Natural killer cell (primary cell): ENCODE measurements at places on chromosomes 1 and 21. TPM values are rescaled to one million over a fixed set of nuclear protein-coding genes. Genes with fewer than 3 reads are reported as not detected.

DNA sequence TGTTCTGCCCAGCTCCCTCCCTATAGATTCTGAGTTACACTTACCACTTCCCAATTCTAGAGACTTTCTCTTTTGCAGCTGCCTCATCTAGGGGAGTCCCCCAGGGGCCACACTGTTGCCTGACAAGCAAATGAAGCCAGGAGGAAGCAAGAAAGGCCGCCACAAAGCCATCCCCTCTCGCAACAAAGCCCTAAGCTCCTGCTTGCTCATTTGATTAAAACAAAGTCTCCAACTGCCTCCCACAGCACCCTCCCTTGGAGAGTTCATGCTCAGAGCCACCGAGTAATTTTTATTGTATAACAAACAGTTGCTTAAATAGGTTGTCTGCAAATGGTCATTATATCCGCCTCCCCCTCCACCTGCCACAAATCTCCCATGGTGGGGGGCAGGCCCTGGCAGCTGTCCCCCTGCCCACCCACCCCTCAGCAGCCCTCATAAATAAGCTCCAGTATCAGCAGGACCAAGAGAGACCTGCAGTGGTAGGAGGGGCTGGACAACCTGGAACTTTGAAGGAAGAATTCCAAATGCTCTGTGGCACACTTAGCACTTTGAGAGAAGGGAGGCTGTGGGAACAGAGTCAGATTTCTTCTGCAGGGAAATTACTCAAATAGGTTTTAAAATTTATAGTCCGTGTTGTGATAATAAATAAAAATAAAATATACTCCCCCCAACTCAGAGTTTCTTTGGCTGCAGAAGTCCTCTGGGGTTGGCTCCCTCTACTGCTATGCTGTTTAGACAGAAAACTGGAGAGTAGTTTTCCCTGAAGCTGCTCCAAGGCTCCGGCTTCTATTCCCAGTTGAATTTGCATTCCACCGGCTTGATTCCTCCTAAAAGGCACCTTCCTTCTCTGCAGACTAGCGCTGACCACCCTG is 237.5 kb downstream of the TTLL7 start:
- H3K27ac ChIP-seq: no peak overlapping the region
- no peaks in the 10 kb centered on the region for H3K27me3 ChIP-seq
- H3K4me3 ChIP-seq: no peak overlapping the region
- DNase-seq: no peak
- peaks cover 3% of the 10 kb centered on the region for H3K4me1 ChIP-seq

F13B gene
- not detected for total RNA-seq

RAB25 gene
- 0.82 TPM for total RNA-seq

- no peaks in the 10 kb centered on the region for H3K36me3 ChIP-seq
- no peak overlapping the region for H3K27ac ChIP-seq
- no peak overlapping the region for H3K4me3 ChIP-seq
- DNase-seq: no peak
- no peaks in the 10 kb centered on the region for H3K27me3 ChIP-seq
These were observed 395.1 kb upstream of the VAMP3 start for GRCh38 chr1:7375781-7376660.
